T1000 (cell line): ENCODE measurements at places on chromosomes 5 and 9.

DNA sequence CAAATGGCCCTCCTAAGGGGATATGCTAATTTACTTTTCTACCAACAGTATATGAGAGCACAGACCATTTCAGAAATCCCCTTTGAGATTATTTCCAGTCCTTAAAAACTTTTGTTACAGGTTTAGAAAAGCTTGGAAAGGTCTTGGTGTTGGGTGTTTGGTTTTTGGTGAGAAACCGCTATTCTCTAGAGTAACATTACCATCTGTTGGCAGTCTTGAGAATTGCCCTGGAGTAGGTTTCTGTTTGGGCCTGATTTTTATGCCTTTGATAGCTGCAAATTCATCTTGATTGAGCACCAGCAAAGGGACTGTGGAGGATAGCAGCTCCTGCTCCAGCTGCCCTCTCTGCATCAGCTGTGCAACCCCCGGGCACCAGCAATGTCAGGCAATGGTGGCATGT lies 8.0 kb downstream of the NUDT2 start:
- DNase-seq: no peak

- DNase-seq: no peak
Measured at GRCh38 chr5:42522783-42523182, 99.5 kb downstream of the GHR start.

DNA sequence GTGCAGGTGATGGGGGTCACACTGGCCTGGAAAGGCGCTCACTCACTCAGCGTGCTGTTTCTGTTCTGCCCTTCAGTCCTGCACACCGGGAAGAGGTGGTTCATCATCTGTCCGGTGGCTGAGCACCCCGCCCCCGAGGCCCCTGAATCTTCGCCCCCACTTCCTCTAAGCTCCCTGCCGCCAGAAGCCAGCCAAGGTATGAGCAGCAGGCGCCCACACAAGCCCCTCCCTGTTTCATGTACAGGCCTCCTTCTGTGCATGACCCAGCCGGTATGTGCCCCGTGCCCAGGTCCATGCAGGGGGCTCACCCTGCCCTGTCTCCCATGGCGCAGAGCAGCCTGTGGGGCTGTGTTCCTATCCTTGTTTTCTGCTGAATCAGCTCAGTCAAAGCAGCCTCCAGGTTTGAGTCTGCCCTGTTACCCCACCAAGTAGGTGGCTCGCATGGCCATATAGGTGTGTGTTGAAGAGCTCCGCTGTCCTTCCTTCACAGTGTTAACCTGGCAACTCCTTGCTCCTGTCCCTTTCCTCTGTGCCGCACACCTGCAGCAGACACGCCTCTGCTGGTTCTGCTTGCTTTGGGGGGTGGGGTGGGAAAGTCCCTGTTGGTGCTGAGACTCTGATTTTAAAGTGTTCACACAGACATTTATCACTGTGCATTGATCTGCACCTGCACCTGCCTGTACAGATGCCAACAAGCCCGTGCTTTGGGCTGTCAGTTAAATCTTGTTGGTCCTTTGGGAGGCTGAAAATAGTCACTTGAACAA lies 84.8 kb downstream of the WNK2 start:
- no peak for DNase-seq

- no peak for DNase-seq
Measured at GRCh38 chr5:109273594-109273993, 136.2 kb downstream of the PJA2 start.

GRCh38 chr5:68418201-68418600 lies 202.6 kb downstream of the PIK3R1 start:
- DNase-seq: no peak

DNA sequence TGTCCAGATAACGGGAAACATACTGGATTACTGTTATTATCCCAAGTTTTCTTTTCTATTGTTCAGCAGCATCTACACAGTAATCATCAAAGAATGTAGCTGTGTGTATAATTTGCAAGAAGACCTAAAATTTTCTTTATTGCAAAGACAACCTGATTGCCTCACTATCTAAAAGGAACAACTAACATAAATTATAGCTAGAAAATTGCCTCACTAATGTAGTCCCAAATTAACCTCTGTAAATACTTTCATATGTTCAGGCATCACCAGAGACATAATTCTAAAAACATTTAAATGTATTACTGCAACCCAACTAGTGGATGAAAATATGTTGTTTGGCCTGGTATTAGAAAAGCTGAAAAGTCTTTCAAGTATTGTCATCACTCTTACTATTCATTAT lies 275.4 kb downstream of the CDH12 start:
- no peak for DNase-seq

- no peak for DNase-seq
Measured at GRCh38 chr9:134061019-134061687, 6.7 kb downstream of the BRD3 start.
